ENCODE measurements at places on chromosomes 2 and 18.

GRCh38 chr18:35617865-35618264 lies 36.3 kb downstream of the GALNT1 start:
- DNase-seq = no peak

GRCh38 chr2:25421289-25421688 lies 79.6 kb upstream of the DNMT3A start:
- no peak for DNase-seq

DNA sequence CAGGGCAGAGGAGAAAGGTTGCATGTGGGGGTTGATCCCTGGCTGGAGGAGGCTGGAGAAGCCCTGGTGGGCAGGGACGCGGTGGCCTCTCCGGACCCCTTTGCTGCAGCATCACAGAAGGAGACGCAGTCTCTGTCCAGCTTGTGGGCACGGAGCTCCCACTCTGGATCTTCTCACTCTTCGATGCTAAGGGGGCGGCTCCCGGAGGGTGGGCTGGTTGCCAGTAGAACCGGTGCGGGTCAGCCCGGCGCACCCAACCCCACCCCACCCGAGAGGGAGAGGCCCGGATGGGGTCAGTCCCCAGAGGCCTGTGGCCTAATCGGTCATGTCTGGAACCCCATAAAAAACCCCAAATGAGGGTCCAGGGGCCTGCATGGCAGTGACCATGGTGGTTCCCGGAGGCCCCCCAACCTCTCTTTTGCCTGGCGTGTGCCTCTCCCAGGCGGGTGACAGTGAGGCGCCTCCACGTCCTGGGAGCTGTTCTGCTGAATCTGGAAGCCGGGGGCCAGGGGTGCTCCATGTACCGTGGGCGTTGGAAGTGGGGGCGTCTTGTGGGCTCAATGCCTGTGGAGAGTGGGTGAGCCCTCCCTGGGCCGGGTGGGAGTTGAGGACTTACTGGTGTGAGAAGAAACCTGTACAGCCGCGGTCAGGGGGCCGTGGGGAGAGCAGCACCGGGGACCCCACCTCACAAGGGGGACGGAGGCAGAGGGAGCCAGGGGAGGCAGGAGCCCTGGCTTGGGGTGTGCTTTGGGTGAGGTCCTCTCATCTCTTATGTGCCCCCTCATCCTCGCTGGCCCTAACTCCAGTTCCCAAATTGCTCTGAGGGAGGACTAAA lies 79.6 kb downstream of the RTP5 start:
- no peak for DNase-seq

- DNase-seq = peak; percentile 45
Measured at GRCh38 chr2:173990970-173991819, 26.0 kb upstream of the SP3 start.

DNA sequence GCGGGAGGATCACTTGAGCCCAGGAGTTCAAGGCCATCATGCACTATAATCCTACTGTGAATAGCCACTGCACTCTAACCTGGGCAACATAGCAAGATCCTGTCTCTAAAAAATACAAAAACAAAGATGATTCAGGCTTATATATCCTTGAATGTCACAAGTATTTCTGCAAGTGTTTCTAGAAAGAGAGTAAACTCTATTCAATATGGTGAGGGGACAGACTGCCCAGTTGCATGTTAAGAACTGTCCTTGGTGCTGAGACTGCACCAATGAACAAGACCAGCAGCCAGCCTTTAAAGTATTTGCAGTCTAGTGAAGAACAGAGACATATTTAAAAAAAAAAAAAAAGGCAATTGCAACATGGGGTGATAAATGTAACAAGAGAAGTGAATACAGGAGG lies 16.4 kb downstream of the MAP3K19 start:
- DNase-seq = no peak

GRCh38 chr2:9681427-9681817 lies 50.6 kb upstream of the YWHAQ start:
- DNase-seq = no peak

GRCh38 chr2:173016451-173016850 lies 59.2 kb upstream of the MAP3K20 start:
- no peak for DNase-seq

- DNase-seq = no peak
Measured at GRCh38 chr2:6968319-6969100, 51.3 kb downstream of the RNF144A start.

DNA sequence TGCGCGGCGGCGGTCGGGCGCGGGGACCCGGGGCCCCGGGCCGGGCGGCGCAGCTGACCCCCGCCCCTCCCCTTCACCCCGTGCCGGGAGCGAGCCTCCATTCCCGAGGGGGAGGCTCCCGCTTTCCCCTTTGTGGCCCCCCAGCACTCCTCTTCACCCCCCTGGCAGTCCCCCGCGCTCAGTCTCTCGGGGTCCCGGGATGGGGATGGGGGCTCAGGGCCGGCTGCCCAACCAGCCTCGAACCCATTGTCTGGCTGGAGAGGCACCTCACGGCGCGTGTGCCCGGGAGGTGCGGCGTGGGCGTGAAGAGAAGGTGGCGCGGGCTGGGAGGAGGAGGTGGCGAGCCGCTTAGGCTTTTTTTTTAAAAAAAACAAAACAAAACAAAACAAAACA lies 748 bp downstream of the FMNL2 start:
- DNase-seq = no peak

GRCh38 chr2:241846406-241846805 lies 12.3 kb downstream of the PDCD1 start:
- DNase-seq = no peak

GRCh38 chr2:10165861-10166675 lies 43.5 kb downstream of the RRM2 start:
- no peak for DNase-seq

DNA sequence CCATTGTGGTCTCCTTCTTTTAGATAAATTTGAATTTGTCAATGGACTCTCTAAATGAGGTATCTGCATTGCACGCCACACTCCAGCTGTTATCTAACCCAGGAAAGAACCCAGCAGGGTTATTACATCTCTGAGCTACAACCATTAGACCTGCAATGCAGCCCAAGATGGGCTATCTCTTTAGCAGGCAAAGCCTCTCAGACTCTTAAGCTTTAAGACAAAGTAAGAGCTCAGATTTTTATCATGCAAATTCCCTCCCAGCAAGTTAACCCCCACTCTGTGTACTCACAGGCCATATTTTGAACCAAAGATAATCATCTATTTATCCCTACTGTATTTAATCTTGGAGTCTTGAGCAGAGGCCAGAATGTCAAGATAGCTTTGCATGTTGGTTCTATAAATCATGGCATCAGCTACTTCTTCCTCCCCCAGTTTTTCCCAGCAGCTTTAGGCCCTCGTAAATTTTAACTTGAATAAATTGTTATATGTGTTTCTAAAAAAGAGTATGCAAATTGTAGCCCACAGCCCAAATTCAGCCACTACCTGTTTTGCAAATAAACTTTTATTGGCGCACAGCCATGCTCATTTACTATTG lies 273.7 kb upstream of the PKDCC start:
- no peak for DNase-seq

GRCh38 chr2:153455403-153455802 lies 23.2 kb downstream of the RPRM start:
- DNase-seq = no peak

DNA sequence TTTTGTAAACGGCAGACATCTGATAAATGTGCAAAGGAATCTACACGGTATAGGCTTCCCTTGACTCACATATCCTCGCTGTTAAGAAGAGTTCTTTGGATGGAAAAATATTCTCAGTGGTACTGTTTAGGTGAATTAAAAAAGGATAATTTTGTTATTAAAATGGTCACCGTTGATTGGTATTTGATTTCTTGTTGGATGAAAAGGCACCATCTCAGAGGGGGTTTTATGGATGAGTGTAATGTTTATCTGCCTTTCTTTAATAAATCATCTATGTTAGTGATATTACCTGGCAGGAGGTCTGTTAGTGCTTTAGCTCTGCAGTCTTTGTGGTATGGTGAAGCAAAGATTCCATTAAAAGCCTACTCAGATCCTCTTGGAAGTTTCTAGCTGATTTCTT lies 92.3 kb downstream of the MGAT5 start:
- no peak for DNase-seq

- DNase-seq = no peak
Measured at GRCh38 chr2:28513097-28513496, 17.2 kb downstream of the PLB1 start.

GRCh38 chr2:224890372-224890771 lies 151.9 kb downstream of the DOCK10 start:
- DNase-seq = no peak

DNA sequence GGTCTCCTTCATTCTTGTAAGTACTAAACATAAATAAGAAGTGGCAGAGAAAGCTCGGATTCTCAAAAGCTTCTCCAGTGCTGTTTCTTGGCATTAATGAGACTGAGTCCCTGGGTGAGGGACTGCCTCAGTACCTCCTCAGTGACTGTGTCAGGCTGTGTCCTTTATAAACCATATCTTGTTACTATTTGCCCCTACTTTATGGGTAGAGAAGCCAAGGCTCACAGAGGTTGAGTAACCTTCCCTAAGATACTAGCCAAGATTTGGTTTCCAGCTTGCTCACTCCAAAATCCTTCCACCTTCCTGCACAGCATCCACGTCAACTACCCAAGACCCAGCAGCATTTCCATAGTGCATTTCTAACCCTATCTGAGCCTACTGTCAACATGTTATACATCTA lies 55.6 kb downstream of the THUMPD2 start:
- no peak for DNase-seq

DNA sequence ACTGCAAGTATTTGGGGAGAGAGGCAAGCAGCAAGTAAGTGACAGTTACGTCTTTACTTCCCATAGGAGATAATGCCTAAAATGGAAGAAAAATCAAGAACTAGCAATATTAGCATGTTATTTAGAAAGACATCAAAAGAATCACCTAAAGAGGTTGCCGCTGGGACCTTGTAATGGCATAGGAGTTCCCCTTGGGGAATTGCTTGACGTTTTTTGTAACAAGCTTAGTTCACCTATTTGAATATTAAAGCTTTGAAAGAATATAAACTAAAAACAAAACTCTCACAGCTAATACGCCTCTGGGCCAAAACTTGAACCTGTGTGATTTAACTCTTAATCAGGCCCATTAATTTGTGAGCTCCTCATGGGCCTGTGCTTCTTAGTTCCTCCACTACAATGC lies 89.0 kb downstream of the AAK1 start:
- no peak for DNase-seq

GRCh38 chr2:51263951-51264350 lies 232.0 kb upstream of the NRXN1 start:
- peak; percentile 4 for DNase-seq

GRCh38 chr18:73942081-73942625 lies 205.5 kb downstream of the FBXO15 start:
- peak; percentile 98 for DNase-seq

GRCh38 chr2:71926089-71926447 lies 221.6 kb downstream of the CYP26B1 start:
- peak; percentile 41 for DNase-seq

GRCh38 chr2:70328921-70329561 lies 27.2 kb upstream of the FAM136A start:
- DNase-seq = peak; percentile 69

DNA sequence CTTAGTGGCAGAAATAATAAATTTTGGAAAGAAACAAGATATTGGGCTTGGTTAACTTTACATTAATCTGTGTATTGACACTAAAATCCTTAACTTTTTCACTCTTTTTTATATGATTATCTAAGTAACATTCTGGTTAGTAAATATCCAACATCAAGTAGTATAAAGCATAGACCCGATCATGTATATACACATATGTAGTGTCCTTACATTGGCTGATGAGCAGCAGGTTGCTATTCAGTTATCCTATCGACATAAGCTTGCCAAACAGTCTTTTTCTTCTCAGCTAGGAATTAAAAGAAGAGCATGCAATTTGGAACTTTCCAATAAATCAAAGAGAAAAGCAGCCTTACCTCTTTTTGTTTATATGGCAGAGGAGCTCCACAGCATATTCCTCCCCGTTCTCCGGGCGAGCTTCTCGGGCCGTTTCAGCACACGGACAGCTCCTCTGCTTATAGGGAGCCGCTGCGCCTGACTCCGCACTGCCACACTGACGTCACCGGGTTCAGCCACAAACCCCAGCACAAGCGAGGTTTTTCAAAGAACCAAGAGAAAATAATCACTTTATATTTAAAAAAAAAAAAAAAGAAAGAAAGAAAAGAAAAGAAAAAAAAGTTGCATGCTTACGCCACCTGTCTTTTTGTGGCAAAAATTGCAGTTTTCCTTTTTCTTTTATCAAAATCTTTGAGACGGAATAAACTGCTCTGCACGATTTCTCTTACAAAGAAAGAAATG lies at the start of gene SCG2:
TSS of gene SCG2 (minus strand) at position 430 of the 735 bp plus-strand sequence. CDS start 3,079 bp downstream, outside the sequence.
- peak; percentile 88 for DNase-seq

DNA sequence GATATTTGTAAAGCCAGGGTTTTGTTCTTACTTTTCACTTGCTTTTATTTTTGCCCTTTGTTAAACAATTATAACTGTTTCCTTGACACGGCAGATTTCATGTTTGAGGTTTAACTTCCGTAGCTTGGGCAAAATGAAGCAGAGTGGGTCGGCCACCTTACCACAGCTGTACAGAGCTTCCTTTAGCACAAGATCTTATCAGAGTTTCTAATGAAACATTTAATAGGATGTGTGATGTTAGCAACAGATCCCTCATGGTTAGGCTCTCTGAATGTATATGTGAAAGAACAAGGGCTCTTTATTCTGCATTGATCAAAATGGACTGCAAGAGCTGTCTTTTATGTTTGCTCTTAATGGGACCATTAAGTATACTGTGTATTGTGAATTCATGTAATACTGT lies 22.3 kb downstream of the RNF125 start:
- no peak for DNase-seq

DNA sequence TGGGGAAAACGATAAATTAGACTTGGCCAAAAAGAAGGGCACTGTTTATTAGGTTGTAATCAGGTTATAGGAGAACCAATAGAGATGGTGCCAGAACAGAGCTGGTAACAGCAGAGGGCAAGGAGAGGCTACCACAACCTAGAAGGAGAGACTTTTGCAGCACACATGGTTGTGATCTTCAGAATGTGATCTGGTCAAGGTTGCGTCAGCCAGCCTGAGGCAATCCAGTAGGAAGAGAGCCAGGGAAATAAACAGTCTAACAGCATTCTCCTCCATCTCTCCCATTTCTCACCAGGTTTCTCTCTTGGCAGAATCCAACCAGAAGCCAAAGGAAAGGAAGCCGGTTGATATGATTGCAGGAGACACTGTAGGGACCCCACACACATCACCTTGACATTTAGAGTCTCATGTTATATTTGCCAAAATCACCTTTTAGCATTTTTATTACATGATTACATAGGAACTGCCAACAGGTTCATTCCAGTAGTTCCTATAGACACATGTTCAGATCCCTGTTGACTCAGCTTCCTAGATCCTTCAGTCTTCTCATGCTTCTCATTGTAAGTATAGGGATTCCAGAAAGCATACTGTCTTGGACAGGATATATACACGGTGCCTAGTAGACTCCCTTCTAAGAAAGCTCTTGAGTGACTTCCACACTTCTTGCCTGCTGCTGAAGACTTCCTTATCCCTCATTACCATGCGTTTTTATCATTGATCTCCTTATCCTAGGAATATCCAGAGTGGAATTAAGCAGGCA lies 17.6 kb upstream of the SPATS2L start:
- no peak for DNase-seq

- DNase-seq = peak; percentile 42
Measured at GRCh38 chr2:155310589-155310988, 612.1 kb downstream of the KCNJ3 start.

DNA sequence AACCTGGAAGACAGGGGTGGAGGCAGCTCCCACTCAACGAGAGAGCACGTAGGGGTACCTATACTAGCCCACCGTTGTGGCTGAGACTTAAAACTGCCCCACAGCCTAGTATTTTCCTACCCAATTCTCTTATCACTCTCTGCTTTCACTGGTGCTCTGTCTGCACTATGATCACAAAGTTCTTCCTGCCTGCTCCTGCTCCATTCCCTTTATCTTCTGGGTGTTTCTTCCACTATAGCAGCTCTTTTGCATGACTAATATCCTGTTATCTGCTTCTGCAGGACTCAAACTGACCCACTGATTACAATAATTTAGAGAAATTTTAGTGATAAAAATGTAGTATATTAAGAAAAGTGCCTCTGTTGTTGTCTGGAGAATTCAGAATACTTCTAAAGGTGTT lies 184.8 kb downstream of the LRP1B start:
- no peak for DNase-seq

Data from NCI-H69 (cell line).